ENCODE measurements at places on chromosomes 5 and 9.

DNA sequence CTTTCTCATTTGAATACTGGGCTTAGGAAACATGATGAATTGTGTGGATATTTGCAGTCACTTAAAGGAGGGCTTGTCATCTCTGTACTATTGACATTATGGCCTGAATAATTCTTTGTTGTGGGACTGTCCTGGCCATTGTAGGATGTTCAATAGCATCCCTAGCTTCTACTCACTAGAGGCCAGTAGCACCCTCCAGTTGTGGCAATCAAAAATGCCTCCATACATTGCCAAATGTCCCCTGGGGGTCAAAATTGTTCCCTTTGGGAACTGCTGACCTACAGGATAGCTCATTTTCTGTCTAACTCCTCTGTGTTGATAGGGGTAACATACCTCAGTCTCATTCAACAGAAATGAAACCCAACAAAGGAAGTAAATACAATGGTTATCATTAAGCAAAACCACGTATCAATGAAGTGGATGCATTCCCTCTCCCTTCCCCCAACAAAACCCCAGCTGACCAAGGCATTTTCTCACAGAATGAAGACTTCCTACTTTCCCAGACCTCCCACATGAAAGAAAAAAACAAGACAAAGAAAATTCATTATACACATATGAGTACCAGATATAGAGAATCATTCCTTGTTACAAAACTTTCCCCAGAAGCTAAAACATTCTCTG, 18.1 kb downstream of the FYB1 start:
- no peak for DNase-seq

- DNase-seq, result peak; percentile 25
These were observed 37.9 kb upstream of the DPYSL3 start for GRCh38 chr5:147547730-147548129.

- no peak for DNase-seq
These were observed 8.9 kb downstream of the ZFAND5 start for GRCh38 chr9:72356041-72356582.

- DNase-seq, result no peak
These were observed 154.0 kb downstream of the SLC12A2 start for GRCh38 chr5:128237546-128237945.

- no peak for DNase-seq
These were observed 79.3 kb upstream of the MAP3K1 start for GRCh38 chr5:56735849-56736641.

DNA sequence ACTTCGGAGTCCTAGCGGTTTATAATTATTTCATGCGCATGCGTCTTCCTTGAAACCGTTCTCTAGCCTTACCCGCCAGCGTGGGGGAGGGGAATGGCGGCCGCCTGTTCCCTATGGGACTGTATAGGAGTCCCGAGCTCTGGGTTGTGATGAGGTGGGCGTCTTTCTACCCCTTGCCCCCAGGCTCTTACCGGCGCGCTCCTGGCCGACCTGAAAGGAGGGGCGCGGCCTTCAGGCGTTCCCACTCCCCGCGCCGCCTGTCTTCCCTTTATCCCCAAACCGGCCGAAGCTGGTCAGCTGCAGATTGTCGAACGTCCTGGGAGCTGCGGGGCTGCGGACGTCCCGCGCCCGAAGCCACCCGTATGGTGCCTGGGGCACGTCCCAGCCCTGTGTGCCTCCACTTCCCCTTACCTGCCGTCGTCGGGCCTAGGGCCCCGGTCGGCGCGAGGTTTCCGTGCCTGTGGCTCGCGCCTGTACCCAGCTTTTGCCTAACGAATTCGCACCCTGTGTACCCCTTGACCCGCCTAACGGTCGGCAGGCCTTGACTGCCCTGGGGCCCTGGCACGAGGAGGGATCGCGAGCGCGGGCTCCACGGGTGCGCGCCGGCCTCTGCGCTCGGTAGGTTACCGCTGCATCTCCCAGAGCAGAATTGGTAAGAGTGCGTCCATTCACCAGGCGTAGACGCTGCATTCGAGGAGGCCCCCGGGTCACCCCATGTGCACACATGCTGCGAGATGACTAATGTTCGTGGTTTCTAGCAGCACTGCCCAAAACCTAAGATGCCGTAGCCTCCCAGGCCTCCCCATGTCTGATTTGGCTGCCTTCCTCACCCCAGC, 653 bp upstream of the HNRNPH1 start:
- peak; percentile 83 for DNase-seq

DNA sequence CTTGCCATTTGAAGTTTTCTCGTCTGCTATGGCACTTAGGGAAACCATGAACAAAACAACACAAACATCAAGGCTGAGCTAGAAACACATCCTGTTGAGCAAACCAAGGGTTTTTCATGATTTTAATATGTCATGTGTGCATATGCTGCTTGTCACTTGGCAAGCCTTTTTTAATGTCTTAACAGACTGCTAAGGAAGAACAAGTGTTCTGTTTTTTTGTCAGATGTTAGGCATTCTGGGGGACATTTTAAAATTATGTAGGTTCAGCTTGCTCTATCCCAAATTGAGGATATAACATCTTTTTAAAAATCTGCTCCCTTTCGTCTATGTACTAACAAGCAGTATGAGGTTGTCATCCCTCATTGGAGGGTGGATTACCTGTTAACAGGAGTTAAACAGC, 150.3 kb downstream of the HTR1A start:
- no peak for DNase-seq

GRCh38 chr5:170067152-170067551, 38.5 kb upstream of the FOXI1 start:
- DNase-seq, result no peak

- DNase-seq, result peak; percentile 44
These were observed 4.0 kb upstream of the RANBP3L start for GRCh38 chr5:36305571-36306326.

- no peak for DNase-seq
These were observed 70.0 kb downstream of the EXOSC2 start for GRCh38 chr9:130763331-130764171.

DNA sequence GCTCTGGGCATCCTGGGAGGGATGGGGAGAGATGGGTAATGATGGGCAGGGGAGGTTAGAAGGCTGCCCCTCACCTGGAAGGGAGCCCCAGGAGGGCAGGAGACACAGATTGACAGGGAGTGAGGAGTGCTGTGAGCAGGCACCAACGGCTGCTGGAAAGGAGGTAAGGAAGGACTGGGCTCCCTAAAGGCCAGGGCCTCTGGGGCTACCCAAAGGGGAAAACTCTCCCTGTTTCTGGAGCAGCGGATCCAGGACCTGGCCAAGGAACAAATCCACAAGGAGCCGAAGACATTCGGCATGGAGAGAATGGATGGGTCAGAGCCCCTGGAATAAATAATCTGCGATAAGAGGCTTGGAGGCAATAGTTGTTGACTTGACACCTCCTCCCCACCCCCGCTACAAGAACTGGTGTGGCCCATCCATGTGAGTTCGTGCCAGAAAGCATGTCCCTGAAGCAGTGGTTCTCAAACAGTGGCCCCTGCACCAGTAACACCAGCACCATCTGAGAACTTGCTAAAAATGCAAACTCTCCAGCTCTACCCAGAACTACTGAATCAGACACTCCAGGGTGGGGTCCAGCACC, 208.3 kb downstream of the GABBR2 start:
- no peak for DNase-seq

GRCh38 chr9:90259311-90260246, 383.0 kb downstream of the DIRAS2 start:
- DNase-seq, result no peak

DNA sequence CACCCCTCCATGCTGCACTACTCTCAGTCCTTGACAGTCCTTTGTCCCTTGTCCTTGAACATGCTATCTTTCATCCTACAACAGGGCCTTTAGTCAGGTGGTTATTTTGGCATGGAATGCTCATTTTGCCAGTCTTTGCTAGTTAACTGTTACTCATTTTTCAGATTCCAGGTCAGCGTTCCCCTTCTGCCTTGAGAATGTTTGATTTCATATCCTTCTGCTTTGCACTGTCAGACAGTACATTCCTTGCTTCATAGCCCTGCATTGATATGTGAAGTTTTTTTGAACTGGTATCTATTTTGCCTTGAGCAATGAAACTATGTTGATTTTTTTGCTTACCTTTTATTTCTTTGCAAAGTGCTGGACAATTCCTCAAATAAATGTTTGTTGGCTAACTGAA, 638.2 kb upstream of the SEMA6A start:
- peak; percentile 1 for DNase-seq

DNA sequence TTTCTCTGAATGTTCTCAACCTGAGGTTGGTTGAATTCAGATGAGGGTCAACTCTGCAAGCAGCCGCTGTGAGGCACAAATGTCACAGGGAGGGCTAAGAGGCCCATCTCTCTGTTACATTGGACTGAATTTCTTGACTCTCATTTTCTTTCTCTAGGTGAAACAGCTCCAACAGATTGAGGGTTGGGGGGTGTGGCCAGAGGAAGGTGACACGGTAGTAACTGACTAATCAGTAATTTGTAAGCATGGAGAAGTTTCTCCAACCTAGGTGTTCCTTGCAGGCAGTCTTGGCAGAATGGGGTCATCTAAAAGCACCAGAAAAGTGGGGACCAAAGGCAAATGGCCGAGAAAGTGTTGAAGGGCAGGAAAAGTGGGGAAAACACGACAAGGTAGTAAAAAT, 16.8 kb downstream of the CCT5 start:
- no peak for DNase-seq

DNA sequence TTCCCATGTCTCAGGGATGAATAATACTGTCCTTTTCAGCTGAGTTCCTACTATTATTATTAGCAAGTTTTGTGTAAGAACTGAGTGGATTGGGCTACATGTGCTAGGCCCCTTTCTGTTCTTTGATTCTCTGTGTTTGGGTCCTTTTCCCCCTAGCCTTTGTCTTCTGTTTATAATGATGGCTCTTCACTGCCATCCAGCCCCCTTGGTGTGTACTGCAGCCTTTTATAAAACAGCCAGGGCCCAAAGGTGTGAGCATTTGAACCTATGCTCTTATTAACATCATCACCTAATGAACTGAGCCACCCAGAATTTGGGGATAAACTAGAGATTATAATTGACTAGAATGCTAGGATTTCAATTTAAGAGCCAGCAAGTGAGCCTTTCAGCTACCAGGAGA, 52.6 kb downstream of the PLAC8L1 start:
- DNase-seq, result no peak

DNA sequence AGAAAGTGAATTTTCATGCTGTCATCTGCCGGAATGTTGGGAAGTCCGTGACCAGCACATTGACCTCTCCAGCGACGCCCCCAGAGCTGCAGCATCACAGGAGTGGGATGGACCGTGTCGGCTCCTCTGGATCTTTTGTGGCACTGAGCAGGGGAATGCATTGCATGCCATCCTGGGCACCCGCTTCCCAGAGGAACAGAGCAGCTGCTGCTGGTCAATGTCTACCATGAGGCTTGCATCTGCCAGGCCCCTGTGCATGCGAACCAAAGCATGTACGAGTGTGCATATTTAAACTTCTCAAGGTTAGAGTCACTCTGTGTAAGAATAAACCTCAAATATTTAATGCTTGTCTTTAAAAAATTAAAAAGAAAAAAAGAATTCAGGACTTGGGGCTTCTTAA, 414.8 kb downstream of the GADD45G start:
- DNase-seq, result no peak

DNA sequence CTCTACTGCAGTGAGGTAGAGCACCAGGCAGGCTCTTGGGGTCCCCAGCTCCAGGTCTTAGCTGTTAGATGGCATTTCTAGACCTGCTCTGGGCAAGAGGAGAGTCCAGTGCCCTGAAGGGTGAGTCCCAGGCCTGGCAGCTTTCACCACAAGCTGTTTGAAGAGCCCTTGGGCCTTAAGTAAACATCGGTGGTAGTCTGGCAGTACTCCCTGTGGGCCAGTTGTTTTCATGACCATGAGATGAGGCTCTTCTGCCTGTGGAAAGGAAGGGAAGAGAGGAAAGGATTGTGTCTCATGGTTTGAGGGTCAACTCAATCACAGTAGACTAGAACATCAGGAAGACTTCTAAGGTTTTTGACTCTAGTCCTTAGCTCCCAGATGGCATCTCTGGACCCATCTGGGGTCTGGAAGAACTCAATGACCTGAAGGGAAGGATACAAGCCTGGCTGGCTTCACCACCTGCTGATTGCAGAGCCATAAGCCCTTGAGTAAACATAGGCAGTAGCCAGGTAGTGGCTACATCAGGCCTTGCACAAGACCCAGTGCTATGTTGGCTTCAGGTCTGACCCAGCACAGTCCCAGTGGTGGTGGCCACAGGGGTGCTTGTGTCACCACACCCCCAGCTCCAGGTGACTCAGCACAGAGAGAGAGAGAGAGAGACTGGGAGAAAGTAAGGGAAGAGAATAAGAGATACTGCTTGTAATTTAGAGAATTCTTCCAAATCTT, 114.3 kb upstream of the PCSK5 start:
- no peak for DNase-seq

GRCh38 chr5:144292029-144292428, 121.4 kb downstream of the KCTD16 start:
- no peak for DNase-seq

DNA sequence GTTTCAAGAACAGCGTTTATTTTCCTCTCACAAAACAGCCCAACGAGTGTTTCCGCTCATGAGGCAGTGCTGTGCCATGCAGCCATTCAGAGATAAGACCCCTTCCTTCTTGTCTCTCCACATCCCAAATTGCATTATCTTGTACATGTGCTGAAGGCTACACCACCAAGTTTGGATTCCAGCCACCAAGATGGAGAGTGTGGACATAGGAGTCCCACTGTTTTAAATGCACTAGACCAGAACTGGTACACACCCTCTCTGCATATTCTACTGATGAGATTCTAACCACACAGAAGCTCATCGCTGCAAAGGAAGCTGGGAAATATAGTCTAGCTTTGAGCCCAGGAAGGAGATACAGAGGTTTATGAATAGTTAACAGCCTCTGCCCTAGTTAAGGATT, 509.4 kb downstream of the NFIB start:
- peak; percentile 41 for DNase-seq

DNA sequence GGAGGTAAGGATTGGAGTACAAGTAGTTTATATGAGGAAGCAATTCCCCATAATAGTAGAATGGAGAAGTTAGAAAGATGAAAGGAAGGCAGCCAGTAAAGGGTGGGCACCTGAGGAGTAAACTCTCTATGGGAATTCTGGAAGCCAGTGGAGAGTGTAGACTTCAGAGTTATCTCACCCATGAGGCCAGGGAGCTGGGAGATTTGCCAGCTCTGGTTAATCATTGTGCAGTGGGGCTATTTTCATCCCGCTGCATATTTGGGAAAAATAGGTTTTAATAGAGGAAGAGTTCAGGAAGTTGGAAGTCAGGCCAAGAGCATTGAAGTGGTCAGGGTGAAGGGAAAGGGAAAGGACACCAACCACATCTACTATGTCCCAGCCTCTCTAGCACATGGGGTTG, 242.3 kb upstream of the BRINP1 start:
- no peak for DNase-seq

Data from fibroblast of skin of back (primary cell).